ENCODE measurements at places on chromosomes 5 and 9. TPM values are rescaled to one million over a fixed set of nuclear protein-coding genes. Genes with fewer than 3 reads are reported as not detected.

Gene KIF4B
- total RNA-seq = 0.33 TPM

Gene TJP2
- total RNA-seq = 104 TPM

Gene NOL6
- 22.9 TPM for total RNA-seq

Gene IRX2
- total RNA-seq = 11.8 TPM

Gene NIPAL4
- not detected for total RNA-seq

Gene EQTN
- total RNA-seq = 1.2 TPM

Gene ZNF169
- total RNA-seq = 11.0 TPM

Gene HMGCS1
- 138 TPM for total RNA-seq

Gene CCDC152
- 6.1 TPM for total RNA-seq

Gene KIF24
- total RNA-seq = 4.3 TPM

Gene ZNF474
- 0.38 TPM for total RNA-seq

Gene DMRT2
- 2.7 TPM for total RNA-seq

Gene HEMGN
- 6.4 TPM for total RNA-seq

Gene STING1
- 20.9 TPM for total RNA-seq

All from camera-type eye (tissue), 1 donor.